ENCODE measurements at places on chromosomes 12 and 14.

GRCh38 chr12:30896461-30896860 lies 30.1 kb upstream of the TSPAN11 start:
- no peak for DNase-seq

- DNase-seq, result no peak
Measured at GRCh38 chr14:78029601-78030372, 140.4 kb upstream of the NRXN3 start.

GRCh38 chr12:24233519-24234246 lies 284.2 kb upstream of the SOX5 start:
- DNase-seq, result no peak

DNA sequence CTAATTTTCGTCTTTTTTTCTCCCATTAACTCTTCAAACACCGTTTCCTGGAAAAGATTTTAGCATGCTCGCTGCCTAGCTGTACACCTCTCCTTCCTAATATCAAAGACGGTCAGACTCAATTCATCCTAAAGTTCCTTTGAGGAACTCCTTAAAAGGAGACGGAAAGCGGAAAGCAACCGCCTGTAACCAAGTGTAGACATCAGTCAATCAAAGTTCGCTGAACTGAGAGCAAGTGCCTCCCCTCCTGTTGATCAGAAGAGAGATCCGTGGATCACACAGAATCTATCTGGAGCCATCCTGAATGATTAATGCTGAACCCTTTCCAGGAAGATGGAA lies 412 bp upstream of the TEP1 start:
- DNase-seq, result no peak

DNA sequence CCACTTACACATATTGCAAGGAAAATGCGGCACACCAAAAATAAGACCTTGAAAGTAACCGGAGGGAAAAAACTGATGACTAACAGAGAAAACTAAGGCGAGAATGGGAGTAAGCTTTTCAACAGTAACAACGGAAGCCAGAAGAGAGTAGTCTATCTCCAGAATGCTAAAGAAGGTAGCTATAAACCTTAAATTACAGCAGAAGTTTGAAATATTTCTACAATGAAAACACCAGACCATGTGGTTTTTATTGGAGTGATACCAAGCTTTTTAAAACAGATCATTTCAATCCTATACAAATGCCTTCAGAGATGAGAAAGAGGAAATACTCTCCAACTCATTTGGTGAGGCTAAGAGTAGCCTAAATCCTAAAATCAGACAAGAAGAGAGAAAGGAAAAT lies 209.5 kb downstream of the ANO6 start:
- no peak for DNase-seq

- no peak for DNase-seq
Measured at GRCh38 chr14:103628221-103628683, 759 bp upstream of the KLC1 start.

- no peak for DNase-seq
Measured at GRCh38 chr12:102299731-102300130, 102.1 kb upstream of the PMCH start.

GRCh38 chr14:24083462-24083861 lies 10.6 kb upstream of the PCK2 start:
- DNase-seq, result no peak

GRCh38 chr12:93804392-93805179 lies 127.4 kb downstream of the CRADD start:
- DNase-seq, result no peak

DNA sequence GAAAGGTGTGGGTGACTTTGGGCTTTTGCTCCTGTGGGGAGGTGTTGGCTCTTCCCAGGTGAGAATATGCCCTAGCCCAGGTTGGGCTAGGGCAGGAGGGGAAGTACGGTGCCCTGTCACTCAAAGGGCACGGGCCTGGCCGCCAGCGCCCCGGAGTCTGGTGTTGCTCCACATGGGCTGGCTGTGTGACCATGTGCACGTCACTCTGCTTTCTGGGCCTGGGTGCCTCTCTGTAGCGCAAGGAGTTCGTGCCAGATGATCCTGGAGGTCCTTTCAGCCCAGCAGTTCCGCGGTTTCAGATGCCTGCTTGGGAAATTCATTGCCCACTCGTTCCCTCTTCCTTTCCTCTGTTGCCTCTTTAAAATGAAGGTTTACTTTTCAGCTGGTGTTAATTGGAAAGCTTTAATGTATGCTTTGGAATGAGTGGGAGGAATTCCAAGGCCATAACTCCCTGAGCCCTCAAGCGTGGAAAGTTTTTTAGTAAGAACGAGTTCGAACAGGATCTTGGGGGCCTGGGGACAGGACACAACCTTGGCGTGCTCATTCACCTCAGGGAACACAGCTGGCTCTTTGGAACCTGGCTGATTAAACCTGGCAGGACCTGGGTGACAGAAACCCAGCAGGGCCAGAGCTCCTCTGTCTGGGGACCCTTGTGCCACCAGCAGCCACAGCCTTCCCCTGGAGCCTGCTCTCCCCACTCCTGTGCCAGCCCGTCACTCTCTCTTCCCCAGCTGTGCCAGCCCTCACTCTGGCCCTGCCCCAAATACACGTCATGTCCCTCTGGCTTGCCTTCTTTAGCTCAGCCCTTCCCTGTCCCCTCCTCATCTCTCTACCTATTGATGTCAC lies 42.8 kb downstream of the TSPAN9 start:
- no peak for DNase-seq

DNA sequence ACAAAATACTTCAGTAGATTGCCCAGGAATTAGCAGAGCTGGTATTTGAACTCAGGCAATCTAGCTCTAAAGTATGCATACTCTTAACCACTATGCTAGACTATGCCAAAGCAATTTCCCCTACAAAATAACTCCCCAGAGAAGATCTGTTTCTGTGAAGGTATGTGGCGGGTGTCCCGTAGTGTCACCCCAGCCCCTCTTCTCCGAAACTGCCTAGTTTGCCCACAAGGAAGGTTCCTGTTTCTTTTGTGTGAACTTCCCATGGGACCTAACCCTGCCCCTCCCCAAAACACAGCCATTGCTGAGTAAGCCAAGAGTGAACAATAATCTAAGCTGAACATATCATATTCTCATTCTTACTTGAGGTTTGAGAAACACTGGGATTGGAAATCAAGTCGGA lies 15.5 kb upstream of the RAP1B start:
- no peak for DNase-seq

DNA sequence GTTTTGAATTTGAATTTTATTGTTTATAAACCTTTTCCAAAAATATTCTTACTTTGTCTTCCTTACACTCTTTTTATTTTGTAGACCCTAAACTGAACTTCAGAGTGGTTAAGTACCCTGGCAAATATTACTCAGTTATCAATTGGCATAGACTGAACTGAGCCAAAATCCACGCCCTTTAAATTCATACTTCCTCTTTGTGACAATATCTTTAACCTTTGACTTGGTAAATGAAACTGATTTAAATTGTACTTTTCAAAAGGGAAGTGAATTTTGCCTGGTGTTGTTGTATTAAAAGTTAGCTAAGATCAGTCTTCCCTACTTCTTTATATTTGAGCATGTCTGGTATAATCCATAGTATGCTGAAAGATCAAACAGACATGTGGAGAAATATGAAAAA lies 184.3 kb upstream of the USP15 start:
- DNase-seq, result no peak
